ENCODE measurements at places on chromosomes 12 and 14. TPM values are rescaled to one million over a fixed set of nuclear protein-coding genes. Genes with fewer than 3 reads are reported as not detected.

DLK1 gene
- polyA plus RNA-seq: 0.17 TPM

AKAP5 gene
- 0.71 TPM for polyA plus RNA-seq

TEX52 gene
- polyA plus RNA-seq: not detected

SLC8A3 gene
- polyA plus RNA-seq: not detected

OSGEP gene
- polyA plus RNA-seq: 30.3 TPM

B4GALNT1 gene
- polyA plus RNA-seq: 1.6 TPM

FAM90A1 gene
- 0.80 TPM for polyA plus RNA-seq

CHGA gene
- polyA plus RNA-seq: 6.6 TPM

CEBPE gene
- not detected for polyA plus RNA-seq

CACNB3 gene
- 17.9 TPM for polyA plus RNA-seq

OR4E2 gene
- polyA plus RNA-seq: not detected

DPPA3 gene
- polyA plus RNA-seq: not detected

CFAP251 gene
- polyA plus RNA-seq: 2.9 TPM

DPF3 gene
- polyA plus RNA-seq: 2.3 TPM

ANKRD33 gene
- polyA plus RNA-seq: not detected

RDH12 gene
- 10.0 TPM for polyA plus RNA-seq
